ENCODE measurements at places on chromosomes 5 and 9.

- DNase-seq, result peak; percentile 93
Measured at GRCh38 chr5:128538250-128539037, 399 bp upstream of the FBN2 start.

DNA sequence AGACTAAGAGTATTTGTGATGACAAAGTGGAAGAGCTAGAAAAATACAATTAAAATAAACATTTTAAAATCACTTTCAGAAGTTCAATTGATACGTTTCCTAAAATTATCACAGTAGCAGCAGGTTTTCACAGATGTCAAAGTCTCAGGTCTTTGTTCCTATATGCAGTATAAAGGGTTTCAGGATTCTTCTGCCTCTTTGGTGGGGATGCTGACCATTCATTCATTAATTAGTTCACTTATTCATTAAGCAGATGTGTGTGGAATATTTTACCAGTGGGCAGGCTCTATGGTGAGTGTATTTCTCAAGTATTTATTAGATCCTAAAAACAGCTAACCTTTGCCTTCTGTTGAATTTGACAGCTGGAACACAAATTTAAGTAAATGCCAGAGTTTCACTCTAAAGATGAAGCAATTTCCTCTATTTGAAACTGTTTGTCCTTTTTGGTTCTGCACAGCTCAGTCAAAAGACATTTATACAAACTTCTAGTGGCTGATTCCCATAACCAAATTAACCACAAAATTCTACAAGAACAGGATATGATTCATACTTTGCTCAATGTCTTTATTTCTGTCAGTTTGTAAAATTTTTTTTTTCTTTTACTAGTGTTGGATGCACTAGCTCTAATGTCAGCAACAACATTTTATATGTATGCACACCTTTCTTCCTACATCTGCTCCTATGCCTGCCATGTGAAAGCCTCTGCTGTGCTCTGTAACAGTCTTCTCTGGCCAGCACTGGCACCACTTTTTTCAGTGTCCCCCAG, 75.9 kb upstream of the PRR16 start:
- DNase-seq, result no peak

- no peak for DNase-seq
Measured at GRCh38 chr9:2086971-2087370, 71.8 kb downstream of the SMARCA2 start.

GRCh38 chr5:77776554-77777206, 541 bp upstream of the TBCA start:
- no peak for DNase-seq

- no peak for DNase-seq
Measured at GRCh38 chr5:16051246-16051755, 128.3 kb downstream of the MARCHF11 start.

DNA sequence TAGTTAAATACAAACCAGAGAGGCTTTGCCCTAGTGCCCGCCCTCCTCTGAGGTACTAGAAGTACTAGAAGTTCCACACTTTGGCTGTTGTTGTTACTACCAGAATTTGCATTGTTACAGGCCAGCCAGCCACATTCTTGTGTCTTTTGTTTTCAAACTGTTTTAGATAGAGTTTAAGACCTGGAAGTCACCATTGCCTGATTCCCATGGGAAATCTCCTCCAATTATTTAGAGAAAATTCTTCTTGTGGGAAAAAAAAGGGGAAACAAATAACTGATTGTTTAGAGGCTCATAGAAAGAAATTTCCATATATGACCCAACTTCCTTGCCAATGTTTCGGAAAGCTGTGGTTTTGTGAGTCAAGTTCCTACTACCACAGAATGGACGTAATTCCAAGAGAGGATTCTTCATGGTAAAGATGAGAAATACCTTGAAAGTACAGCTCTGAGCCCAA, 252.2 kb downstream of the GOLPH3 start:
- no peak for DNase-seq

GRCh38 chr5:135203593-135204036, 169.6 kb upstream of the PITX1 start:
- DNase-seq, result no peak

- DNase-seq, result peak; percentile 98
Measured at GRCh38 chr5:171387345-171387969, at the start of gene NPM1. NPM1 (plus strand) TSS chr5:171387849; CDS start chr5:171387949, 100 bp downstream.

DNA sequence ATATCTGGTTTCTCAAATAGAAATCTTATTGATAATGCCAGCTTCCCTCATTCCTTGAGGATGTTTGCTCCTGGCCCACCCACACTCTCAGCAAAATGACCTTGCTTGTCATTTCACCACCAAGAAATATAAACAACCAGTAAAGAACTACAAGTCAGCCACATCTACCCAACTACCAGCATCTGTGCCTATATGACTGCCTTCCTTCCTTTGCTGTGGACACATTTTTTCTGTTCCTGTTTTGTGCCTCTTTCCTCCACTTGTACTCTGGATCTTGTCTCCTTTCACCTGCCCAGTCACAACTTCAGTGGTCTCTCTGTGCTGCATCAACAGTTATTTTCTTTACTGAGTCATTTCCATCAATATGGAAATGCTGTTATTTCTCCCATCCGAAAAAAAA, 20.3 kb downstream of the KIF2A start:
- no peak for DNase-seq

- no peak for DNase-seq
Measured at GRCh38 chr5:61599370-61600122, 267.5 kb downstream of the ZSWIM6 start.

GRCh38 chr9:135796784-135797485, 95.0 kb downstream of the KCNT1 start:
- DNase-seq, result no peak

DNA sequence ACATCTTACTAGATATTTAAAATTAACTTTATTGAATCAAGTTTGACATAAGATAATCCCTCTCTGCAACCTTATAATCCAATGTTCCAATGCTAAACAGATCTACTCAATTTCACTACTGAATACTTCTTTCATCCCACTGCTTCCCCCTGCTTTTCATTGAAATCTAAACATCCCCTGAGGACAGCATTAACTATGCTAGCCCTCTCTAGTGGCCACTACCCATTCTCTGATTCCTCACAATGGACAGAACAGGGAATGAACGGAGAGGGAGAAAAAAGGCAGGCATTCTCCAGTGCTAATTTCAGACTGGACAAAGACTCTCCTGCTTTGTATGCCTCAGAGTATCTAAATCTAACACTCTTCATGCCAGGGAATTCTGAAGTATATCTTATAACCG, 54.3 kb upstream of the RGS7BP start:
- DNase-seq, result no peak

DNA sequence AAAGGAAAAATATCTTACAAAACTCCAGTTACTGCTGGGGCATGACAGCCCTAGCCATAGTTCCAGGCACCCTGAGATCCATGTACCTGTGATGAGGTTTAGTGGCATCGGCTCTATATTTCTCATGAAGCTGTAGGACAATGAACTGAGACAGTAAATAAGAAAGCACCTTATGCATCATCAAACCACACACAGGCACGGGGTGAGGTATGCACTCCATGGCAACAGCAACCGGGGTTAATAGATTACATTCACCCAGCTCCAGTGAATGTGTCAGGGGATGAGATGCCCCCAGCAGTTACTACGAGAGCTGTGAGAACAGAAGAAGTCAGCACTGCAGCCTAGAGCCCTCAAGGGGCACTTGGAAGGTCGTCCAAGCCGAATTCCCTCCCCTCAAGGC, 162.0 kb upstream of the S1PR3 start:
- no peak for DNase-seq

DNA sequence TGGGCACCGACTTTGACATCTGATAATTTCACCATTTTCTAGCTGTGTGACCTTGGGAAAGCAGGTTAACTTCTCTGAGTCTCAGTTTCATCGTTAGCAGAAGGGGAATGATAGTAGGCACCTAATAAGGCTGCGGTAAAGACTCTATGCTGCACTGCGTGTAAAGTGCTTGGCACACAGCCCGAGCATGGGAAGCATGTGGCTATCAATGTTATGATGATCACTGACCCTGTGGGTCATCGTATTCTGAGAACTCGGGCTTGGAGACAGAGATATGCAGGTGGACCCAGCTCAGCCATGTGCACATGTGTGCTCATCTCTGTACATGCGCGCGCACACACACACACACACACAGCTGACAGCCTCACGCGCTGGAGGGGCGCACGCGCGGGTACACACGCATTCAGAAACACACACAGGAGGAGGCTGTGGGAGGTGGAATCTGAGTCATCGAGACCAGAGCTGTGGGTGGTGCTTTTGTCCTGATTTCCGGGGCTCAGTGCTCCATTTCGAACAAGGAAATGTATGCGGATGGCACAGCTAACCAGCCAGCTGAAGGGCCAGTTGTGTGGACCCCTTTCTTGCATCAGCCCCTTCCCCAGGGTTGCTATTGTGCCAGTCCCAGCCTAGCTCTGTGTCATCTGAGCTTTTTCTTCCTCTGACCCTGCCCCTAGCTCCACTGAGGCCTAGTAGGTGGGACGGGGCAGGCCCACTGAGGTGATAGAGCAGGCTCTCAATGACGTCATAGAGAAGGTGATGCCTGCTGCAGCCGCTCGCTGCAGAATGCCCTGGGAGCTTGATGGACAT, 11.1 kb upstream of the ARAP3 start:
- DNase-seq, result no peak

DNA sequence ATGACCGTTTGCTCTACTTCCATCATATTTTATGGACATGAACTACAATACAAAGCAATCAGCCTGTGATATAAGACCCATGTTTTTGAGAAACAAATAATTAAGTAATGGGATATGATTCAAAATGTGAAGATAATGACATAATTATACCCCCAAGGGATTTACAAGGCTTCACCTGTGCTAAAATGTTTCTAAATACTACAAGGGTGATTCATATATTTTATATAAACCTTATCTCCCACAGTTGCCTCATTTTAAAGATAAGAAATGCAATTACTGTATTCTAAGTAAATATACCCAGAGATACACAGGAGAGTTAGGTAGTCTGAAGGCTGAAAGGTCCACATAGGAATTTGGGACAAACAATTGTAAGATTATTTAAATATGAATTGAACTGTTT, 662.0 kb upstream of the CHD1 start:
- DNase-seq, result no peak

DNA sequence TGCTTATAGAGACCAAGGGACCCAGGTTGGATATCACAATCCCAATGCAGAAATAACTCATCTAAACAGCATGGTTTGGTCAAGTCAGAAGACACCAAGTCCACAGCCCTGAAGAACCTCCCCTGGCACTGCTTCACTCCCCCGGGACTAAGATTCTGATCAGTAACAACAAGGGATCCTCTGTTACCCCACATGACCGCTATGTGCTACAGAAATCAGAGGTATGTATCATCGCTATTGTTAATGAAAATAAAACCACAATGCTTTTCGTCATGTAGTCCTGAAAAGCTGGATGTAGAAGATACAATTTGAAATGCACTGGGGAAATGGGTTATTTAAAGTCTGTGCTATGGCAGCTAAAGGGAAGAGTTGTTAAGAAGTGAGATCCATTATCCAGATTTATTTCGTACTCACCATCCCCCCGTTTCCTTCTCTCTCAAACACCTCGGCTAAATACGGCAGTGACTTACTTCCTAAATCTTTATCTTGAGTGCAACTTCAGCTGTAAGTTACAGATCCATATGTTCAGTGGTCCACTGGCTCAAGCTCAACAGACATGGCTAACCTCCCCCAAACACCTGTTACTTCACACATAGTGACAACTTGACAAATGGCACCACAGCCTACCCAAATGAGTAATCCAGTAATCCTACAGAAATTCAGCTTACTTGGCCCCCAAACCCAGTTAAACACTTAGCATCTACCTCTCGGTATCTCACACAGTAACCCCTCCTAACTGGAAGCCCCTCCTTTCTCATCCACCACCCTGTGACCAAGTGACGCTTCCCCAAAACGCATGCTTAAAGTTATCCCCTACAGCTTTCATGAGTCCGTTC, 129.2 kb downstream of the MYO10 start:
- no peak for DNase-seq

DNA sequence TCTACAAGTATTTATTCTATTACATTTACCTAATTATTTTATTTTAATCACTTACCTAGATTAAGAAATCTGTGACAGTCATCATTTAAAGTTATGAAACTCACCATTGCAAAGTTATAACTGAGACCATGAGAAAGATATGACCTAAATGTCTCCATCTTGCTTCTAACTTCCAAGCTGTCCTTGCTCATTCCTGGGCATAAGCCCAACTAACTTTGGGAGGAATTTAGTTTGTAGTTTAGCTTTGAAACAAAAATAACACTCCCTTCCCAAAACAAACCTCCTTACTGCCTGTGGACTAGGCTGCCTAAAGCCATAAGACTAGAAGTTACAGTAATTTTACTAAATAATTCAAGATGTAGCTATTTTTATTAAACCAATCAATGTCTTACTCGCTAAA, 195.6 kb upstream of the RAI14 start:
- no peak for DNase-seq

DNA sequence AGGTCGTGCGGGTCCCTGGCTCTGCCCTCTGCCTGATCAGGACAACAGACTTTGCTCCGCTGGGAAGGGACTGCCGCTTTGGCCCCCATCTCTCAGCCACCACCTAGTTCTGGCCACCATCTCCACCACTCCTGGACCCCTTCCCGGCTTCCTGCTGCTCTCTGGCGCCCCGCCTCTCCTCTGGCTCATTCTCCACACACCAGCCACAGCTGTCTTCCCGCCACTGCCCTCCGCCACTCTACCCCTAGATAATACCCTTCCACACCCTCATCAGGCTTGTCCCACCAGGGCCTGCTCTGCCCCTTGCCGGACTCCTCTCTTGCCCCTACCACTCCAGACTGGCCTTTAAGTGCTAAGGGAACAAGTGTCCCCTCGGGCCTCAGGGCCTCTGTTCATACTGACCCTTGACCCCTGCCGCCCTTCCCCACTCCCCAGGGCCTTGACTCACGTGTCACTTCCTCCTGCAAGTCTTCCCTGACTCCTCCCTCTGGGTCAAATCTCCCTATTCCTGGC, 3.0 kb upstream of the CDX1 start:
- peak; percentile 83 for DNase-seq

- DNase-seq, result no peak
Measured at GRCh38 chr5:110339399-110339798, 387.1 kb downstream of the TMEM232 start.

- no peak for DNase-seq
Measured at GRCh38 chr9:71589612-71590011, 178.7 kb downstream of the CEMIP2 start.

DNA sequence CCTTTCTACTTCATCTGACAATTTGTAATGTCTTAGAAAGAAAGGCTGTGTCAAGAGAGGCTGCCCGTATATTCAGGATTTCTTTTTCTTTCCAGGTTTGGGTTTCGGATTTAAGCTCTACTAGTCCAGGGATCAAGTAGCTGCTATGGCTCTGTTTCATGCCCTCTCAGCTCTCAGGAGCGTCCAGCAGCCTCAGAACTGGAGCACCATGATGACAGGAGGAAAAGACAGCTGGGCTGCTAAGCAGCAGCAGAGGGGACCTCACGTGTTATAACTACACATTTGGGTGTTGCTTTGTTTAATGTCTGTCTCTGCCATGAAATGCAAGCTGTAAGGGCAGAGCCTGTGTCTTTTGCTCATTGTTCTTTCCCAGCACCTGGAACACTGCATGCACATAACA, 28.5 kb downstream of the TBC1D2 start:
- no peak for DNase-seq

GRCh38 chr9:78997296-78997695, 574.5 kb upstream of the TLE4 start:
- no peak for DNase-seq

- DNase-seq, result no peak
Measured at GRCh38 chr5:95439801-95440493, 48.8 kb downstream of the FAM81B start.
